ENCODE measurements at places on chromosomes 5 and 9. TPM values are rescaled to one million over a fixed set of nuclear protein-coding genes. Genes with fewer than 3 reads are reported as not detected.

The TPPP gene
- 5.2 TPM for total RNA-seq

The GLRA1 gene
- 0.64 TPM for total RNA-seq

The TMOD1 gene
- total RNA-seq, result 1.3 TPM

The SPINK4 gene
- not detected for total RNA-seq

The APBB3 gene
- 49.3 TPM for total RNA-seq

The TJP2 gene
- 2.3 TPM for total RNA-seq

The FREM1 gene
- 0.42 TPM for total RNA-seq

The FOXD4L5 gene
- total RNA-seq, result 0.27 TPM

The STK32A gene
- total RNA-seq, result 3.9 TPM

The LCN1 gene
- not detected for total RNA-seq

The SPAG8 gene
- total RNA-seq, result 4.5 TPM
